ENCODE measurements at places on chromosomes 2 and 18.

DNA sequence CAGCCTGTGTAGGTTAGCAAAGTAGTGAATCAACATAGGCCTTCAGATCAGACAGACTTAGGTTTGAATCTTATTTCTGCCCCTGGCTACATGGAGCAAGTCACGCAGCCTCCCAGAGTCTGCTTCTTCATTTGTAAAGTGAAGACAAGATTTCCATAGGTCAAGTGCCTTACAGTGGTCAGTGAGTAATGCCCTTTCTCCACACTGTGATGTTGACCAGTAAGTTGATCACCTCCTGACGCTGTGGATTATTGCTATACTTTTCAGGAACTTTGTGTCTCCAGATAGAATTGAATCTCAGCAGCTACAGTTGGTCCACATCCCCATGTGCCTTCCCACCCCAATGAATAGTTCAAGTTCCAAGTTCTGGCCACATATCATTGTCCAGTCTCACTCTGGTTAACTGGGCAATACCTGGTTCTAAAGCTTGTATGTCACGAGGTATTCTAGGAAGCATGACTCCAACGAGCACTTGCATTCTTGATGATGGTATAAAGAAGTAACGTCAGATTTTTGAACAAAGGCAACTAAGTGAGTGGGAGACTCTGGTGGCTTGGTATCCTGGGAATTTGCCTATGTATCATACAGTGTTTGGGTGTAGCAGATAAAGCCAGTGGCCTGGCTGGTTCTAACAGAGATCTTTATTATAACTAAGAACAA is 2.1 kb upstream of the CLIP4 start:
- DNase-seq, result peak; percentile 45

DNA sequence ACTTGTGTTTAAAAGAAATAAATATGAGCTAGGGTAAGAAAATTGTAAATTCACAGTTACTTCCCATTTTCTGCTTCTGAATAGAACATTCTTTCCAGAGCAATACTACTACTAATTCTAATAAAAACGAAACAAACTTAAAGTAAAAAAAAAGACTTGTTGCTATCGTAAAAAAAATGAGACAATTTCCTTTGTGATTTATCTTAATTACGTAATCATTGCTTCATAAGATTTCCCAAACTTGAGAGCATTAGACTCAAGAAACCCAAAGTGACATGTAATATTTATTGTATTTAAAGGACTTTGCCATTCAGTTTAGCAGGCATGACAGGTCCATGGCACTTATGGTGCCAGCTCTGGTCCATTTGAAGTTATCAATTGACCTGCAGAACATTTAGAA is 153.8 kb downstream of the AQP4 start:
- no peak for DNase-seq

DNA sequence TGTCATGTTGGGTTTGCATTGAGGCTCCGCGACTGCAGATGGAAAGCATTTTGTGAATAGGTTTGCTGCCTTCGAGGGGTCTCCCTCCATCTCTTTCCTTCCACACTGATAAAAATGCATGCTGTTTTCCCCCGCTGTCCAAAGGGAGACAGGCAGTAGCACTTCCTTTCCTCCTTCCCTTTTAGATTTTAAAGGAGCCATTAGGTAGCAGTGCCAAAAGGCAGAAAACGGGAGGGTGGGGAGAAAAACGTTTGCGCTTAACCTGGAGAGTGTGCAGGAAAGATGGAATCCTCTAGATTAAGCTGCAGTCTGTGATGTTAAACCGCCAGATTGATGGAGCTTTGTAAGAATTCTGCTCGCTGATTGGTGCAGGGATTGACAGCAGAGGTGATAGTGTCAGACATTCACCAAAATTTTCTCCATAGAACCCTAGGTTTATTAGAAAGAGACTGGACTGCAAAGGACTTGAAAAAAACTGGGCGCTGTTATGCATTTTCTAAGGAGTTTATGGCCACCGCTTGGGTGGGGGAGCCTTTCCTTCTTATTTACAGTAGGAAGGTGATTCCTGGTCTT is 688 bp downstream of the MAPRE2 start:
- DNase-seq, result no peak

DNA sequence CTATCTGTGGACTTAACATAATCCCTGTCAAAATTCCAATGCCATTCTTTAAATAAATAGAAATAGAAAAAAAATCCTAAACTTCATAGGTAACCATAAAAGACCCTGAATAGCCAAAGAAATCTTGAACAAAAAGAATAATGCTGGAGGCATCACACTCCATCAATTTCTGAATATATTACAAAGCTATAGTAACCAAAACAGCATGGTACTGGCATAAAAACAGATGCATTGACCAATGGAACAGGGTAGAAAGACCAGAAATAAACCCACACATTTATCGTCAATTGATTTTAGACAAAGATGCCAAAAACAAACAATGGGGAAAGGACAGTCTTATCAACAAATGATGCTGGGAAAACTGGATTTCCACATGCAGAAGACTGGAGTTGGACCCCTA is 205.7 kb downstream of the VAPA start:
- DNase-seq, result no peak

DNA sequence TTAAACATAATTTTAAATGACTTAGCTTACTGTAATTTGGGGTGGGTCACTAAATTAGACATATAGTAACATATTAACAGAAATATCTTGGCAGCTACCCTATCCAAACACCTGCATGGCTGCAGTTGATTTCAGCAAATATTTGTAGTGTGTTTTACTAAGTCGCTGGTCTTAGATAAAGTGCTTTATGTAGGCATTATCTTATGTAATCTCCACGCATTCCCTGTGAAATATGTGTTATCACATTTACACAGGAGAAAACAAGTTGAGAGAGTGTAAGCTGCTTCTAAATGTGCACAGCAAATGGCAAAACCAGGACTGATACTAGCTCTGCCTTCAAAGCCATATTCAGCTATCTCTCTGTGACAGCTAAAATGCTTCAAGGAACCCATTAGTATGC is 72.0 kb downstream of the NYAP2 start:
- no peak for DNase-seq

- no peak for DNase-seq
Observed at GRCh38 chr2:58064086-58064485, 17.5 kb downstream of the VRK2 start.

DNA sequence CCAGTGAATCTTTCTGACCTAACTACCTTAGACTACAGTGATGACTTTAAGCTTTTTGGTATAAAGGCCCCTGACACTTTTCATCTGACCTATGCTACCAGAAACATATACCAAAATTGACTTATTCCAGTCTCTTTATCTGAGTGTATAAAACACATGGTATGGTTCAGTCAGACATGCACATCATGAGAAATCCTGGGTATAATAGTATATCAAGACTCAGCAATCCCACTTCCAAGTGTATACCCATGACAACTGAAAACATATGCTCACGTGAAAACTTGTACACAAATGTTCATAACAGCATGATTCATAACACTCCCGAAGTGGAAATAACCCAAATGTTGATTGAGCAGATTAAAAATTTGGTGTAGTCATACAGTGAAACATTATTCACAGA is 70.0 kb upstream of the RPRM start:
- DNase-seq, result no peak

- DNase-seq, result no peak
Observed at GRCh38 chr2:74556831-74557370, 2.4 kb downstream of the DOK1 start.

DNA sequence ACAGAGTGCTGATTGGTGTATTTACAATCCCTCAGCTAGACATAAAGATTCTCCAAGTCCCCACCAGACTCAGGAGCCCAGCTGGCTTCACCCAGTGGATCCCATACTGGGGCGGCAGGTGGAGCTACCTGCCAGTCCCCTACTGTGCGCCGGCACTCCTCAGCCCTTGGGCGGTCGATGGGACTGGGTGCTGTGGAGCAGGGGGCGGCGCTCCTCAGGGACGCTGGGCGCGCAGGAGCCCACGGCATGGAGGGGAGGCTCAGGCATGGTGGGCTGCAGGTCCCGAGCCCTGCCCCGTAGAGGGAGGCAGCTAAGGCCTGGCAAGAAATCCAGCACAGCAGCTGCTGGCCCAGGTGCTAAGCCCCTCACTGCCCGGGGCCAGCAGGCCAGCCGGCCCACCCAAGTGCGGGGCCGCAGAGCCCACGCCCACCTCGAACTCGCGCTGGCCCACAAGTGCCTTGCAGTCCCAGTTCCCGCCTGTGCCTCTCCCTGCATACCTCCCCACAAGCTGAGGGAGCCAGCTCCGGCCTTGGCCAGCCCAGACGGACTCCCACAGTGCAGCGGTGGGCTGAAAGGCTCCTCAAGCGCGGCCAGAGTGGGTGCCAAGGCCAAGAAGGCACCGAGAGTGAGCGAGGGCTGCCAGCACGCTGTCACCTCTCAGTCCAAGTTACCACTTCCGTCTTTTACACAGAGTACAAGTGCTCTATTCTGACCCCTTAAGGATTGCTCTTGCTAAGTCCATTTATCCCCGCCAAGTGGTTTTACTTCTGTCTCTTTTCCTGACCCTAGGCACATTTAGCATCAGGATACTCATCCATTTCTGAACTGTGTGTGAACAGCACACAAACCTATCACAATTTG is 1.7 kb upstream of the RPE start:
- DNase-seq, result no peak

GRCh38 chr2:186531257-186531775 is 45.3 kb downstream of the ZC3H15 start:
- DNase-seq, result peak; percentile 24

- DNase-seq, result peak; percentile 54
Observed at GRCh38 chr2:157460384-157460837, 16.5 kb upstream of the CYTIP start.

GRCh38 chr2:215411941-215412743 is 23.7 kb downstream of the FN1 start:
- no peak for DNase-seq

- peak; percentile 6 for DNase-seq
Observed at GRCh38 chr2:163856941-163857340, 121.1 kb upstream of the FIGN start.

- no peak for DNase-seq
Observed at GRCh38 chr2:96875498-96876268, 5.8 kb upstream of the SEMA4C start.

GRCh38 chr2:239255218-239255617 is 145.6 kb downstream of the HDAC4 start:
- DNase-seq, result no peak

DNA sequence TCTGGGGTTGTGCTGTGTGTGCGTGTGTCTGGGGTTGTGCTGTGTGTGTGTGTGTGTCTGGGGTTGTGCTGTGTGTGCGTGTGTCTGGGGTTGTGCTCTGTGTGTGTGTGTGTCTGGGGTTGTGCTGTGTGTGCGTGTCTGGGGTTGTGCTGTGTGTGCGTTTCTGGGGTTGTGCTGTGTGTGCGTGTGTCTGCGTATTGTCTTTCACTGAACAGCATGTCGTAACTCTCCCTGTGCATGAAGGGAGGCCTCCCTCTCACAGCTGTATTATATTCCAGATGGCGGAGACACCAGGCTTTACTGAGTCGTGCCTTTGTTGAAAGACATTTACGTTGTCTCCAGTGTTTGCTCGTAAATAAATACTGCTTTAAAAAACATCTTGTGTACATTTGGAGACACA is 5.9 kb downstream of the ACKR3 start:
- no peak for DNase-seq

DNA sequence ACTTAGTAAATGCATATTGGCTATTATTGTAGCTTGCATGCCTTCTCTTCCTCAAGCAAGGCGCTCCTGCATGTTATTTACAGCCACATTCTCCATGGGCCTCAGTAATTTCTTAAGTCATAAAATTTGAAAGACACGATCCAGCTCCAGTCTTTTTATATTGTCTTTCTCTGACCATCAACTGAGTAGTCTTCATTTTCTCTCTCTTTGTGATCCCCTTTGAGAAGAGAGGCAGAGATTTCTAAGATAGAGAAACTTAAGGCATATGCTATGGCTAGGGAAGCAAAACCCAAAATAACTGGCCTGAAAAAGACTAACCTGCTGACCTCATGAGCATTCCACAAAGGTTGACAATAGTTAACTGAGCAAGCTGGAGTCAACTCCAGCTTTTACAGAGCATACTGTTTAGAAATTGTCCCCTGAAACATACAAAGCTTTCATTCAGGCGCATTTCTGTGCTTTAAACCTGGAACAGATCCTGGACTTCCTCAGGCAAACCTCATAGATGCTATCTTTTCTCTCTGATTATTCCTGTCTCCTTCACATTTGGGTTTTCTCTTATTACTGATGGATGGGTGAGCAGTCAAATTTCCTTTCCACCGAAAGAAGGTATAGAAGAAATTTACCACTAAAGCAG is 4.6 kb downstream of the DPP4 start:
- DNase-seq, result peak; percentile 63

DNA sequence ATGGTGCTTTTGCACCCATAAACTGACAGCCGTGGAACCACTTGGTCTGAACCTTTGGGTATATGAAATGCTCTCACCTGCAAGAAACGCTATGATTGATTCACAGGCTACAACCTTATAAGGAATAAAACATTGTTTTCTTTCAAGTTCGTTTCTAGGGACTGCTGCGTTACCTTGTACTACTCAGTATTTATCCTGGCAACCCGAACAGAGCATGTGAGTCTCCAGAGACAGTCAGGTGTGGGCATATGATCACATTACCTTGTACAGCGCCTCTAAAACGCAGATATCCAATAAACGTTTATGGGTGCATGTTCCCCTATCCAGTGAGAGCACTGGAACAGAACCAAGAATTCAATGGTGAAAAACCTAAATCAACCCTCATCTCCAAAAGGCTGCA is 1.7 kb downstream of the CCBE1 start:
- no peak for DNase-seq

GRCh38 chr18:63648241-63648640 is 4.2 kb upstream of the SERPINB4 start:
- peak; percentile 11 for DNase-seq

GRCh38 chr2:203835892-203836800 is 31.4 kb upstream of the CTLA4 start:
- DNase-seq, result no peak

DNA sequence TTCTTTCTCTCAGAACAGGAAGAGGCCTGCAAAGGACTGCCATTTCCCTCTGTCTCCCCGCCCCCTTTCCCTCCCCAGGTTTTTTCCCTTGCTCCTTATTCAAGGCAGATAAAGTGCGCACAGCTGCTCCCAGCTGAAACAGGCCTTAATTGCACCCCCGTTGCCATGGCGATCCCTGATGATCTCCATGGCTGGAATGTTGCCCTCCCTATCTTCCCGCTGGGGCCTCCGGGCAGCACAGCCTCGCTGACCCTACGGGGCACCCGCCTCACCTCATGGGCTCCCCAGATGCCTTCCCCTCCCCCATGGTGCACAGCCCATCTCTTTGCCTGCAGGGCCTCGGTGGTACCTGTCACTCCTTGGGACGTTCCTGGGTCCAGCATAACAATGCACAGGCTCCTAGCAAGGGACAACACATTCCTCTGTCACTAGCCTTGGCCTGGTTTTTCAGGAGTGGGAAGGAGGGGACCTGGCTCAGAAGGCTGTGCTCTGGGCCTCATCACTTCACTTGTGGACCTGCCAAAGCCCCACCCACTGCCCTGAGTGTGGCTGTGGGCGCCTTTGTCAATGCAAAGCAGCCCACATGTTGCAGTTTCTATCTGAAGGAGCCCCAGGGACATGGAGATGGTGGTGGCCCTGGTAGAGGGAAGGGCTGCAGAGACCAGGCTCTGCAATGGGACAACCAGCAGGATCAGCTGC is 115.0 kb downstream of the CELF4 start:
- no peak for DNase-seq

- no peak for DNase-seq
Observed at GRCh38 chr2:43831543-43832294, 6.9 kb downstream of the ABCG5 start.

- DNase-seq, result peak; percentile 57
Observed at GRCh38 chr18:7567474-7568425, 634 bp downstream of the PTPRM start.

- DNase-seq, result peak; percentile 93
Observed at GRCh38 chr2:9310377-9310776, 103.8 kb downstream of the ASAP2 start.

- DNase-seq, result no peak
Observed at GRCh38 chr2:230899786-230900185, 25.3 kb downstream of the GPR55 start.

- DNase-seq, result peak; percentile 54
Observed at GRCh38 chr2:33391529-33392255, 84.8 kb upstream of the RASGRP3 start.

Data from fibroblast of villous mesenchyme (primary cell).